ENCODE measurements at places on chromosomes 4 and X.

DNA sequence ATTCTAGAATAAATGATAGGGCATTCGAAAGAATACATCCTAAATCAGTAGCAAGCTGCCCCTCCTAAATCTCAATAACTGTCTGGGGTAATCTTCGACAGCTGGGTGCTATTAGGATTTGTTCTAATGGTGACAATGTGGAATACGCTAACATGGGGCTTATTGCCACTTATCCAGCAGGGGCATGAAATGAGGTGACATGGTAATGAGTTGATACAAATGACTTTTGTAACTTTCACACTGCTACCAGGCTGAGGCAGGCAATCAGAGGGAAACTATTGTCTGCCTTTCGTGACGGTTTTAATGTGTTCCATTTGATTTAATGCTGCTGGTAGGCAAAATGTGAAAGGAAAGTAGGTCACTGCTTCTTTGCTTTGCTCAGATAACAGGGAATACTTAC is 1047.4 kb upstream of the PABPC4L start:
- no peak for DNase-seq

- DNase-seq, result no peak
Measured at GRCh38 chr4:164405774-164406173, 348.2 kb upstream of the SMIM31 start.

DNA sequence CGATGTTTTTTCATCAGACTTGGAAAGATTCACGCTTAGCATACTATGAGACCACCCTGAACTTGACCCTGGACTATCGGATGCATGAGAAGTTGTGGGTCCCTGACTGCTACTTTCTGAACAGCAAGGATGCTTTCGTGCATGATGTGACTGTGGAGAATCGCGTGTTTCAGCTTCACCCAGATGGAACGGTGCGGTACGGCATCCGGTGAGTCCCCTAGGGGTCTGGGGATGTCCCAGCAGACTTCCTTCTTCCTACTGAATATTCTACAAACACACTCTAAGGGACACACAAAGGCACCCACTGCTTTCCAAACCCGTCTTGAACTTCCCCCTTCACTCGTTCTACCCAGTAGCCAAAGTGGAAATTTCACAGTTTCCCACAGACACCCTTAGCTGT is 9.3 kb downstream of the GABRQ start:
- no peak for DNase-seq

DNA sequence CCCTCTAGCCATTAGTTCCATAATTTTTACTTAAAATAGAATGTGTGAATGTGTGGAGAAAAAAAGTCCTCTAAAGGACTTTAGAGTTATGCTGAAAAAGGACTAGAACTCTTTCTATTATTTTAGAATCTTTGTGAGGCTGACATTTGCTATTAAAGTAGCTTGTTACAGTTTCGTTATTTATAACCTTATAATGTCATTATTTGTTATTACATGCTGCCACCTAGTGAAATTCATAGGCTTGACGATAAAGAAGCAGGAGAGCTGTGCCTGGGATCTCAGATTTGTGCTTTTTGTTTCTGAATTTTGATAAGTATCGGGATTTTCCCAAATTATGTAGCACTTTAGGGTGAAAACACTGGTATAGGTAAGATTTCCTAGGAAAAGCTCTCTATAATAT is 38.5 kb upstream of the TAPT1 start:
- no peak for DNase-seq

DNA sequence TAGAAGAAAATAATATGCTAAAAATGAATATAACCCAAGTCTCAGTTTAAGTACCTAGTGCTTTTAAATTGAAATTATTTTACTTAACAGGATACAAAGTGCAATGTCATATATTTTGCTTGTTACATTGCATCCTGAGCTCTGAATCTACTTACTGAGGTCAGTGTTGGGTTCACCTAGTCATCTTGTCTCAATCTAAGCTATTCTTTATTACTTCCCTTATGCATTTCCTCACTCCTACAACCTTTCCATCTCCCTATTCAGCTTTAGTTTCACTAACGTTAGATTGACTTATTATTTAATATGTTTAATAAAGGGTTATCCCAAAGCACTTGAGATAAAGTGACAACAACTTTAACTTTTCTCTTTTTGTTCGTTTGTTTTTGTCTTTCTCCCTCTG is 483.7 kb downstream of the FSTL5 start:
- no peak for DNase-seq

DNA sequence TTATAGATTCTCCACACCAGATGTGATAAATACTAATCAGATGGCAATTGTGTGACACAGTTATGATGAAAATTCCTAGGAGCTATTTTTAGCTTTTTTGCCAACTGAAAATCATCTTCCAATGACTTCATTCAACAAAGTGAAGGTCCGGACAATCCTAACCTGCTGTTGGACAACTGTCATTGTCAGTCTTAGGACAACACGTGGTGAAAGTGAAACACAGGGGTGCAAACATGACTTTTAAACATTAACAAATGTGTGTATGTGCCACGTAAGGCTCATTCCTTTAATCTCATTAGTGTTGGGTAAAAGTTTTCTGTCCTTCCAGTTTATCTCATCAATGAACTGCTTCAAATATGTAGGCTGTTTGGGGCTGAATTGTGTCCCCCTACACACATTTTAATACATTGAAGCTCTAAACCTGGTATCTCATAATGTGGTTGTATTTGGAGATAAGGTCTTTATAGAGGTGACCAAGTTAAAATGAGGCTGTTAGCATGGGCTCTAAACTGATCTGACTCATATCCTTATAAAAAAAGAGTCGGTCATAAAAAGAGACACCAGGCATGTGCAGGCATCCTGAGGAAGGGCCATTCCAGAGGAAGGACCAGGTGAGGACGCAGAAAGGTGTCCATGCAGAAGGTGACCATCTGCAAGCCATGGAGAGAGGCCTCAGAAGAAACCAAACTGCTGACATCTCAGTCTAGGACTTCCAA is 41.2 kb upstream of the SMAD1 start:
- DNase-seq, result no peak

GRCh38 chr4:4853921-4854648 is 5.4 kb upstream of the MSX1 start:
- DNase-seq, result no peak

GRCh38 chr4:10891866-10892265 is 207.3 kb upstream of the CLNK start:
- no peak for DNase-seq

DNA sequence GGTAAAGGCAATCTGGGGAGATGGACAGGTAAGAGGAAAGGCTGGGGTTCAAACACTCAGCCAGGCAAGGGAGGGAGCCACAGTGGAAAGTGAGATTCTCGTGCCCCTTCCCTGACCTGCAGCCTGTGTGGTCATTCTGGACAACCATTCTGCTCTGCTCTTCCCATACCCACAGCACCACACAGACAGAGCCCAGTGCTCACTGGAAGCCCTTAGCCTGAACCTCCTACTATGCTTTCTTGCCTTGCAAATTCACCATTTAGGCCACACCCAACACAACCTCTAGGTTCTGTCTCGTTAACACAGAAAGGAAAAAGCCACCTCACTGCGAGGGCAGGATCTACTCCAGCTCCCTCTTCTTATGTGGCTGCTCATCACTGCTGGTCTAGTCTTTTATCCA is 92.7 kb downstream of the SHISA3 start:
- no peak for DNase-seq

DNA sequence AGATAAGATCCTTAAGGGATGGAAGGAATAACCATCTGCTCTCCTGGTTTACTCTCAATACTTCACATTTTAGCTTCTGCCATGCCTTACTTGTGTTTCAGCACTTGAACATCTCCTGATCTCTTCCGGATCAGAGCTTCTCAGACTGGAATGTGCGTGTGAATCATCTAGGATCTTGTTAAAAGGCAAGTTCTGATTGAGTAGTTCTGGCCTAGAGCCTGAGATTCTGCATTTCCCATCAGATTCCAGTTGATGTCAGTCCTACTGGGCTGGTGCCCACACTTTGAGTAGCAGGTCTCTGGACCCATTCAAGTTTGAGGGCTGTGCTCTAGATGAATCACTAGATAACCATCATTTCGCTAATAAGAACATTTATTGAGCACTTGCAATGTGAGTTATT is 20.0 kb downstream of the NDP start:
- no peak for DNase-seq

- DNase-seq, result no peak
Measured at GRCh38 chr4:84622959-84623358, 40.0 kb downstream of the CDS1 start.

DNA sequence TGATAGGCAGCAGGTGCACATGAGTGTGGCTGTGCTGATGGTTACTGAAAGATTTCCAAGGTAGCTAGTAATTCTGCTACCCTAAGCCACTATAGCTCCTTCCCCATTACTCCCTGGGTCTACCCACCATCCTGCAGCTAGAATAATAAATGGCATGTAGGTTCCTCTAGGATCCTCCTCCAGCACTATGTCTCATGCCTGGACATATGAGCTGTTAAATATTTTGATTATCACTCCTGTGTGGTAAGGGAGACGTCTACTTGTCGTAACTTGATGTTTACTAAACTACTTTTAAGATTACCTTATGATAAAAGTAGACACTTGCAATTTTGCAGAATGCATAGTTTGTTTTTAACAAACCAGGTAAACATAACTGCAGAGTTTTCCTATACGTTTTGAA is 35.5 kb downstream of the TET2 start:
- no peak for DNase-seq

DNA sequence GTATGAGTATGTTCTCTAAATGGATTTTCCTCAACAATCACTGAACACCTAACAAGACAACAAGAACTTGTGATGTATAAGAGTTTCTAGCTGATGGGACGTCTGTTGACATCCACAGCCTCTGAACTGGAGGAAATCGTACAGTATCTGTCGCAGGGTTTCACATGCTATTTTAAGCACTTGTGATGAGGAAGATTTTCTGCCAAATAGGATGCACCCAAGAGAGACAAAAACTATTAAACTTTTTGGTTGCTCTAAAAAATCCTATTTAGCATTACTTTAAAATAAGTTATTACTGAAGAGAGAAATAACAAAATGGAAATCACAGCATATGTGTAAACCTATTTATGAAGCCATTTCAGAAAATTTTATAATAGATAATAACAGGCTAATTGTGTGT is 356.1 kb upstream of the SLC7A11 start:
- DNase-seq, result no peak

DNA sequence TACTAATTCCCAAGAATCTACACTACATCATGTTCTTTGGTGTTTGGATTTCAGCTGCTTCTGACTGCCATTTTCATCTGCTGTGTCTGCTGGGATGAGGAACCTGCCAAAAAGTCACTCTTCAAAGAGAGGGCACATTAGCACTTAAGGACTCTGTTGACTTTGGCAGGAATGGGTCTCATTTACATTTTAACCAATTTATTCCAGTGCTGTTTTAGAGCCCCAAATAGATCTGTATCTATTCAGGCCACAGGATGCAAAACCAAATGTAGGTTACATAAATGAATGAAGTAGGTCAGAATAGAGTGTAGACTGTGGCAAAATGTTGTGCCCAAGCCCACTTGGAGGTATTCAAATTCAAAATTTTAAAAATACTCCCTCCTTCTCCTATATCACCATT is 14.4 kb downstream of the TXK start:
- no peak for DNase-seq

- DNase-seq, result no peak
Measured at GRCh38 chr4:40516651-40517050, 113.0 kb downstream of the RBM47 start.

GRCh38 chr4:1234811-1235292 is 14.1 kb downstream of the CTBP1 start:
- DNase-seq, result no peak

DNA sequence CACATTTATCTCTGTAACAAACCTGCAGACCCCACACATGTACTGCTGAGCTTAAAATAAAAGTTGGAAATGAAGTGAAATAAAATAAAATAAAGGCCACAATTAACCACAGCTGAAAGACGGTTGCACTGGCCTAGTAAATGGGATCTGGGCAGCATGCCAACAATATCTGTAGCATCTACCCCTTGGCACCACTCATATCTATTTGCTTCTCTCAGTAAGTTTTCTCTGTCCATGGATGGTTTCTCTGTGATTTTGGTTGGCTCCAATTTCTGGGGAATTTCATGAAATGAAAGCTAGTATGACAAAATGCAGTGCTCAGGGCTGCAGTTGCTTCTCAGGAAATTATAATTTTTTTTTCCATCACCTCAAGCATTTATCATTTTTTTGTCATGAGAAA is 172.0 kb upstream of the IL15 start:
- no peak for DNase-seq

- no peak for DNase-seq
Measured at GRCh38 chr4:139297001-139297410, 4.3 kb upstream of the NAA15 start.

DNA sequence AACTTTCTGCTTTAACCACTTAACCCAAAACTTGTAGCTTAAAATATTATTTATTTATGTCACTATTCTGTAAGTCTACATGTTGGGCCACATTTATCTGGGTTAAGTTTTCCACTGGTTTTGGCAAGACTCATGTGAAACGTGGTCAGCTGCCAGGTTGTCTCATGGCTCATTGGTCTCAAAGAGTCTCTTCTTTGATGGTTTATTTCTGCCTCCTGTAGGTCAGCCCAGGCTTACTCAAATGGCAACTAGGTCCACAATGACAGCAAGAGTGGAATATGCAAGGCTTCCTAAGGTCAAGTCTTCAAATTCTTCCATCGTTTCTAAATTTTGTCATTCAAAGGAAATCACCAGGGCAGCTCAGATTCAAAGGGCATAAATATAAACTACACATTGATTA is 828.7 kb downstream of the PCDH7 start:
- DNase-seq, result no peak

DNA sequence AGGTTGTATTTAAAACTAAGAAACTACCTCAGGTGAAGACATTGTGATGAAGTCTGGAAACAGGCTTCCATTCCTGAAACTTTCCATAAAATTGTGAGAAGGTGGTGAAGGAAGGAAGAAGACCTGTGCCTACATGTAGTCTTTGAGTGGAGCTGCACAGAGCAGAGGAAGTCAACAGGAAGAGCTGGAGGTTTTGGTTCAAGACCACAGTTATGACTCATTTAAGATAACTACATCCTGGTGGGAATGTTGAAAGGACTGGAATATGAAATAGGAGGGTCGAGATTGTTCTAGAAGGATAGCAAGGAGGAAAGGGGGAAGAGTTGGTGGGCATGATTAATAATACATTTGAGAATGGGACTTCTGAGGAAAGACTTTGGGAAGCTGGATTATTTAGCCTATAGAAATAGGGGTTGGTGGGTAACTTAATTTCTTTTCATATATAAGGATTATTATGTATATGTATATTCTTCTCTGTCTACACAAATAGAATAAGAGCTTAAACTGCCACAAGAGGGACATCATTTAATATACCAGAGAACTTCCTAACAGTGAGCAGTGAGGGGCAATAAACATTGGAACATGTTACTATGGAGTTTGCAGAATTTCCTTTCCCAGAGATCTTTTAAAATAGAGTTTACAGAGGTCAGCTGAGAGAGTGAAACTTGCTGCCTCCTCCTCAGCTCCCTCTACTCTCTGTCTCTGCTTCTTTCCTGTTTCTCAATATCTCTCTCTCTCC is 23.5 kb downstream of the AWAT2 start:
- no peak for DNase-seq

DNA sequence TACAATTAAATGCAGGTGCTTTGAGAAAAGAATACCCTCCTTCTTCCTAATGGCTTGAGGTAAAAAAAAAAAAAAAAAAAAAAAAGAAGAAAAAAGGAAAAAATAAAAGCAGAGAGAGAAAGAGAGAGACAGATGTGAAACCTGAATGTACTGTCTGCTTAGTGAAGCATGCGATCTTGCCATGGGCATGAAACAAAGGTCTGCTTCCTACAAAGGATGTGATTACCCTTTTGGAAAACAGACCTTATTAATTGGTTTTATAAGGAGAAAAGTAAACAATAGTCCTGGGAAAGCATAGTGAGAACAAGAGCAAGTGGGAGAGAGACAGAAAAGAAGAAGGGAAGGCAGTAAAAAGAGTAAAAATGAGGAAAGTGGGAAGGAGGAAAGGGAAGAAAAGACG is 526.1 kb upstream of the PABPC4L start:
- DNase-seq, result no peak
